ENCODE measurements at places on chromosomes 4 and X.
A peak's percentile ranks its signal among the peaks of the same experiment; 100 is the strongest.

GRCh38 chrX:8729811-8730210 is 2.1 kb downstream of the ANOS1 start:
- no peak for DNase-seq

GRCh38 chr4:2067446-2068197 is 8.5 kb downstream of the NAT8L start:
- DNase-seq: no peak

DNA sequence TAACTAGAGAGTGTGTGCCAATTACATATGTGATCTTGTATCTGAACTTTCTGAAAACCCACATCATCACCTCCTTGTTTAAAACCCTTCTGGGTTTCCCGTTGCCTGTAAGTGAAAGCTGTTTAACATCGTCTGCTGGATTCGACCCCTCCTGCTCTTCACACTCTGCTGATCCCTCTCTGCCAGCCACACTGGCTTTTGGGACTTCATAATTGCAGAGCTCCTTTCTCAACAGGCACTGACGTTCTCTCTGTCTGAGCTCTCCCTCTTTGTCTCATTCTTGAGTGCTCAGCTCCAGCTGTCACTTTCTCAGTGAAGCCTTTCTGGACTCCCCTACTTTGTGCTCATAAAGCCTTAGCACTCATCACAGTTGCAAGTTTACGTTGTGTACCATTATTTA is 153.9 kb downstream of the CEP135 start:
- no peak for DNase-seq

GRCh38 chr4:47926667-47927258 is 12.4 kb upstream of the NFXL1 start:
- DNase-seq: peak; percentile 15

GRCh38 chr4:24799544-24800324 is 4.4 kb downstream of the SOD3 start:
- DNase-seq: peak; percentile 52

DNA sequence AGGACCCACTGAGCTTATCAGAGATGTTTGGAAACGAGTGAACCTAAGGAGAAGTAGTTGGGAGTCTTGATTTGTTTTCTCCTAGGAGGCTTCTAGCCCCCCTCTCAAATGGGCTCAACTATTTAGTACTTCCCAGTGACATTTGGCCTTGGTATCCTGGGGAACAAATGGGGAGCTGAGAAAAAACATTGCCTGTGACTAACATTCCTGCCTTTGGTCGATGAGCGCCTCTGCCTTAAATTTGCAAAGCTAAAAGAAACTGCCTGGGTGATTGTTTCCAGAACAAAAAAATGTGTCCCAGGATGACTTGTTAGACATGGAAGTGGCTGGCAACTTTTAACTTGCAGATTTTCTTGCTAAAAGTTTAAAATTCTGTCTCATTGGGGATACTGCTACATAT is 58.8 kb upstream of the IGFBP7 start:
- no peak for DNase-seq

- DNase-seq: no peak
Measured at GRCh38 chr4:34878961-34879360, 1365.4 kb downstream of the ARAP2 start.

DNA sequence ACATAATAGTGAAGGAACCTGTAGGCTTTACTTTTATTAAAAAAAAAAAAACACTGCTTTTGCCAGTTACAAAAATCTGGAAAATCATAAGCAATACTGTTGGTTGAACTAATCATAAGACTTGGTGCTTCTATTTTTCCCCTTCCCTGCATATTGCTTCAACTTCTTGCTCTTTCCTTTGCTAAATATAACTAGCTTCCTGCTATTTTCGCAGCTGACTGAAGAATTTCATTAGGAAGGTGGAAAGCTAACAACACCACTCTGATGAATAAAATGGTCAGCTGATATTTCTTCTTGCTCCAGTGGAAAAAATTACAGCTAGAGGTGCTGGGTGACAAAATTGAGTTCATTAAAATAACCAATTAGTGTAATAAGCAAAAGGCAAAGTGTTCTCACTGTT is 39.3 kb downstream of the MEPE start:
- DNase-seq: no peak

GRCh38 chr4:37627263-37627662 is 58.9 kb downstream of the RELL1 start:
- no peak for DNase-seq

DNA sequence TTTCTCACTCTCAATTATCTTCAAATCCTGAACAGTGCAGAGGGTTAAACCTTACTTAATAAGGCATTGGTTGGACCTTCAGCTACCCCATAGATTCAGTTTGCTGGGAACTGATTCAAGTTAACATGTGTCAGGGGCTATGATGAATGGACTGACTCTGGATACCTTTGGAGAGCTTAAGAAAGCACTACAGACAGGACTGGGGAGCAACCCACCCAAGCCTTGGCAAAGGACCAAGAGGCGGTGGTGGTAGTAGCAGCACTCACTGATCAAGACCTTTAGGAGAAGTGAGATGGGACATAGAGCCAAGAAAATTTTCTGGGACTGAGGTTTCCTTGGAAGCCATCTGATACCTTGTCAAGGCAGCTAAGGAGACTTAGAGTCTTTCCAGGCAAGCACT is 43.0 kb upstream of the TAPT1 start:
- DNase-seq: no peak

- DNase-seq: no peak
Measured at GRCh38 chr4:73864365-73864764, 4.8 kb upstream of the CXCL1 start.

- DNase-seq: no peak
Measured at GRCh38 chr4:26056406-26056805, 142.4 kb downstream of the SMIM20 start.

- no peak for DNase-seq
Measured at GRCh38 chr4:14743601-14744000, 258.7 kb upstream of the CPEB2 start.

DNA sequence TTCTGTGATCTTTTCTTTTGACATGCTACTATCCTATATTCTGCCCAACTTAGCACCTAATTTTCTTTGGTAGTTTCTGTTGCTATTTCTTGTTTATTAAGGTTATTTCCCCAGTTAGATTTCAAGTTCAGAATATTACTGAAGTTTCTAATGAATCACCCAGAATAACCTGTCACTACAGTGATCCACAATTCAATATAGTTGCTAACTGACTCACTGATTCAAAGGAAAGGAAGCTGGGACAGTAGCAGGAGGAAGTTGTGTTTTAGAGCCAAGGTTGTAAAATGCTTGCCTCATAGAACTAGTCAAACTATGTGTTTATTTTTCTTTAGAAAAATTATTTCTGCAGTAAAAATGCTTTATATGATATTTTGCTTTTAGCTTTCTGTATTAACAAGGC is 37.4 kb downstream of the PAK3 start:
- no peak for DNase-seq

DNA sequence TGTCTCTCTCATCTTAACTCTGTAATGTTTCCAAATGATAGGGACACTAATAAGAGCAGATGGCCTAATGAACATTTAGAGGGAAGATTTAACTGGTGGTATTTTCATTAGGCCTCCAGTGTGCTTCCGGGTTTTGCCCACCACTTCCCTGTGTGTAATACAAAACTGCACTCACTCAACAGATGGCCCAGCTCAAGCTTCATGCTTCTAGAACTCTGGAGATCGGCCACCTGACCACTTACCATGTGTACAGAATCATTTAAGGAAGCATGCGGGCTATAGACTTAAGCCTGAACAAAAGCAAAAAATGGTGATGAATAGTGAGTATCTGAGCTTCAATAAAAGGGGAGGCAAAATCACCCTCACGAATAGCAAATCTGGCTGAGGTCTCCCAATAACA is 89.3 kb downstream of the SH2D1A start:
- no peak for DNase-seq

DNA sequence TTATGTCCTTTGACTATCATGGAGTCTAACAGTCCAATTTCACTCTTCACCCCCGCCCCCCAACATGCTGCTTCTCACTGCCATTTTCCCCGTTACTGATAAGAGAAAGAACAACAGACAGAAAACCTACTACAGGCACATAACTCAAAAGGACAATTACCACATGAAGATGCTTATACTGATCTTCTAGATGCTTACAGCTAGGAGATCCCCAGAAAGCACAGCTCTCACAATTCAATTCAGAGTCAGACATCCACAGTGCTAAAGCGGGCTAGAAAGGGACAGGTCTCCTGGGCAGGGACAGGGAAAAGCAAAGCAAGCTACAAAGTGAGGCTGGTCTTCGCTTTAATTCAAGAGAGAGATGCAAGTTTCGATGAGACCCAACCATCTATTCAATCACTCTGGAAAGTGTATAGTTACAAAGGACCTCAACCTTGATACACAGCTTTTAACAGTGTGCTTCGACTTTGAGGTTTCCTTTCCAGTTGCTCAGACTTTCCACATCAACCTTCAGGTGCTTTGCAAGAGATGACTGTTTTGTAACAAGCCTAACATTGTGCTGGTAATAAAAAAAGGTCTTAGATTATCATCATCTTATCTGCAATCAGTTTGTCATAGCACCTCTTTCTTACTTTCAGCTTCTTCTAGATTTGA is 60.9 kb downstream of the LEF1 start:
- no peak for DNase-seq

- no peak for DNase-seq
Measured at GRCh38 chr4:17544205-17544604, 29.2 kb downstream of the CLRN2 start.

GRCh38 chrX:63508668-63509067 is 157.5 kb upstream of the SPIN4 start:
- no peak for DNase-seq

GRCh38 chrX:43949669-43950068 is 23.5 kb downstream of the NDP start:
- no peak for DNase-seq

- no peak for DNase-seq
Measured at GRCh38 chr4:164058776-164059445, 564.4 kb downstream of the TMA16 start.

GRCh38 chr4:36624030-36624429 is 342.6 kb downstream of the DTHD1 start:
- no peak for DNase-seq

Measured in psoas muscle (tissue), 8 donors.